ENCODE measurements at places on chromosomes 2 and 18.
A peak's percentile ranks its signal among the peaks of the same experiment; 100 is the strongest.

DNA sequence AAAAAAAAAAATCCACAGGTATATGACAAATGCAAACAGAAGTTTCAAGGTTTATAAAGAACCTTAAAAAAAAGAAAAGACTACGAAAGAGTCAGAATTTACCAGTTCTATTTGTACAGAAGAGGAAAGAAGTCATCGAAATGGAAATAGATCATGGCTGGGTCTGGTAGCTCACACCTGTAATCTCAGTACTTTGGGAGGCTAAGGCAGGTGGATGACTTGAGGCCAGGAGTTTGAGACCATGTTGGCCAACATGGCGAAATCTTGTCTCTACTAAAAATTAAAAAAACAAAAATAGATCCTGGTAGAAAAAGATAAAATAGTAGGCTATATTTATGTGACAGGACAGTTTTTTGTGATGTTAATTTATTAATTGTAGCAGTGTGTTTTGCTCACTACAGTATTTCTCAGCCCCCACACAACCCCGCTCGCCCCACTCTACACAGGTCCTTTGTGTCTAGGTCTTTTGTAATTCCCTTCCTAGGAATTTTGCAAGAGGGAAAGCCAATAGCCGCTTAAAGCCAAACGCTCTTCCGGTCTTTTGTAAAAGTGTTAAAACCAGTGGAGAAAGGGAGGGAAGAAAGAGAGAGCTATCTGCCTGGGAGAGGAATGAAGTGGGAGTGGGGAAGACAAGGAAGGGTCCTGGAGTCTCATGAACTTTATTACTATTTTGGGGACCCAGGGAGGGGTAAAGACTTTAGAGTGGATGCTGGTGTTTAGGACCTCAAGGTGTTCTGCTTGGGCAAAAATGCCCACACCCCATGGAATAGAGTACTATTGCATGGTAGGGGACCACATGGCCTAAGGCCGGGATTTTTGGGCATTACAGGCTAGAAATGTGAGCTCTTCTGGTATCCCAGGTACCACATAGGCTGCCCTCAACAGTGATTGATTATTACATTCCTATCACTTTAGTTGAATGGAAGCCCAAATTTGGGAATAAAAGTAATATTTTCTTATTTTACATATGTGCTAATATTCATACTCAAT, 59.4 kb upstream of the XPO1 start:
- DNase-seq, result no peak

DNA sequence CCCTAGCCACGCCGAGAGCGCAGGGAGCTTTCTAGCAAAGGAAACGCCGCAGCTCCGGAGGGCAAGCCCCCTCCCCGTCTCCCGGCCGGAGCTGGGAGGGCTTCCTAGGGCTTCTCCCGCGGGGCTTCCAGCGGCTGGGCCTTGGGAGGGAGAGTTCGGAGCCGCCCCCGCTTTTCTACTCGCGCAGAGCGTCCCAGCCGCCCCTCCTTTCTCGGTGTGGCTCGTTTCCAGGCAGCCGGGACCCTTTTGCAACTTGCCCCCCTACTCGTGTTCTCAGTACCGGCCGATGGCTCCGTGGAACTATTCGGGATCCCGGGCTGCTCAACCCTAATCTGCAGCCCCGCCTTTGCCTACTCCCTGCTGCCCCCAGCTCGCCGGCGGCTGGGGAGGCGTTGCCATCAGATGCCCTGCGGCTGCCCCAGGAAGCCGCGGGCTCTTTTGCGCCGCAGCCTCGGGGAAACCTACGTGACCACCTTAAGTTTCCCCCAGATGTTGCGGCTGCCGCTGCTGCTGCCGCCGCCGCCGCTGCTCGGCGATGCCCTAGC, 1.5 kb upstream of the NR4A2 start:
- DNase-seq, result peak; percentile 49

- no peak for DNase-seq
Measured at GRCh38 chr2:20241973-20242726, 17.2 kb upstream of the SDC1 start.

DNA sequence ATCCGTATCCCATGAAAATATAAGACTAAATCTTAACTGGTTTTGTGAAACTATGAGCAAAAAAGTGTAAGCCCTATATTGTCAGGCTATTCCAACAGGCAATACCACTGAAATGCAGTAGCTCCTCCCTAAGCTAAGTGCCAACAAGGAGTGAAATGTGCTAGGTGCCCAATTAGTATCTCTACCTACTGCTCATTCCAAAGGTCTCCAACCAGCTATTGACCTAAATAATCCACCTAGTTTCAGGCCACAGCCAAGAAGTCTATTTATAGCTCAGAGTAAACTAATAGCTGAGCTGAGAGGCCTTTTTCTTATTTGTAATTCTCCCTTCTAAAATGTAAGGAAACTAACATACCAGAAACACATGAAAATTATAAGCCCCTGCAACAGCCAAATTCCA, 482.2 kb downstream of the DCC start:
- no peak for DNase-seq

DNA sequence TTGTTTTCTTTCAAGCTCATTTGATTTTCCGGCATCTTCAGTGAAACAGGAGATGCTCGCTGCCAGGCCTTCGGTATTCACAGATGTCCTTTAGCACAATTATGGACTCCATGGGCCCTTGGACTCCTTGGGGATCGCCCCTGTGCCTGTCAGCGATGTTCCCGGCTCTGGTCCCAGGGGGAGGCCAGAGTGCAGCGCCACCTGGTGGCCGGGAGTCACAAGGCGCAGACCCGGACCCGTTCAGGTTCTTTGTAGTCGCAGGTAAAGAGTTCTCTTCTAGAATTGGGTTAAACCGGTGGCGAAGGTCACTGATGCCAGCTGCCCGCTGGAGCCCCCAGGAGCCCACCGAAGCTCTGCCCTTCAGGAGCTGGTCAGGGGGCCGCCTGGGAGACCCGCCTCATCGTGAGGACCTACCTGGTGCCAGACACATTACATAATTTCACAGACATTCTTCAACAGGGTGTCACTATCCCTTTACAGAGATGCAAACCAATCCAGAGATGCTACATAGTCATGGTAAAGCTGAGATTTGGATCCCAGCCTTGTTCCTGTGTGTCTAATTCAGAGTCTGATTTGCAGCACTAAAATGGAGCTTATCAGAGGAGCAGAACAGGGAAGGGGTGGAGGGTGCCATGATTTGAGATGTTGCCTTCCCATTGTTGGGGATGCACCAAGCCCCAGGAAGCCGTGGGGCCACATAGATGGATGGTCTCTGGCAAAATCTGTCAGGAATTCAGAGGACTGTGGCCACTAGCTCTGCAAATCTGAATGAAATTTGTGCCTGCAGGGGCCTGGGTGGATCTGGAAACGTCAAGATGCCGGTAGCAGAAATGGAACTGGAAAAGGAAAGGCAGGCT, 6.0 kb upstream of the INPP5D start:
- peak; percentile 71 for DNase-seq

GRCh38 chr2:234267534-234267933, 217.0 kb downstream of the SPP2 start:
- DNase-seq, result no peak

DNA sequence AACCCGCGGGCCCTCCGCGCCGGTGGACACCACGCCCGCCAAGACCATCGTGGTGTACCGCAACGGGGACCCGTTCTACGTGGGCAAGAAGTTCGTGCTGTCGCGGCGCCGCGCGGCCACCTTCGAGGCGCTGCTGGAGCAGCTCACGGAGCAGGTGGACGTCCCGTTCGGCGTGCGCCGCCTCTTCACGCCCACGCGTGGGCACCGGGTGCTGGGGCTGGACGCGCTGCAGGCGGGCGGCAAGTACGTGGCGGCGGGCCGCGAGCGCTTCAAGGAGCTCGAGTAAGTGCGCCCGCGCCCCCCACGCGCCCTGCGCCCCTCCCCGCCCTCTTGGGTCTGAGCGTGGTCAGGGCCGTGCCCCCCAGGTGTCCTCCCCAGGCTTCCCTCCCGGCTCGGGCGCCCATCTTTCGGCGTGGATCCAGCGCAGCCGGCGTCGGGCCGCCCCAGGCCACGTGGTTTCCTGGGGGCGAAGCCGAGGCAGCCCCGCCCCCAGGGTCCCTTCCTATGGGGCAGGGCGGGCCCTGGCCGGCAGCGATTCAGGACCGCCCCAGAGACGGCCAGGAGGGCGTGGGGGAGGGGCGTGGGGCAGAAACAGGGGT, 481 bp downstream of the DCDC2C start:
- no peak for DNase-seq

DNA sequence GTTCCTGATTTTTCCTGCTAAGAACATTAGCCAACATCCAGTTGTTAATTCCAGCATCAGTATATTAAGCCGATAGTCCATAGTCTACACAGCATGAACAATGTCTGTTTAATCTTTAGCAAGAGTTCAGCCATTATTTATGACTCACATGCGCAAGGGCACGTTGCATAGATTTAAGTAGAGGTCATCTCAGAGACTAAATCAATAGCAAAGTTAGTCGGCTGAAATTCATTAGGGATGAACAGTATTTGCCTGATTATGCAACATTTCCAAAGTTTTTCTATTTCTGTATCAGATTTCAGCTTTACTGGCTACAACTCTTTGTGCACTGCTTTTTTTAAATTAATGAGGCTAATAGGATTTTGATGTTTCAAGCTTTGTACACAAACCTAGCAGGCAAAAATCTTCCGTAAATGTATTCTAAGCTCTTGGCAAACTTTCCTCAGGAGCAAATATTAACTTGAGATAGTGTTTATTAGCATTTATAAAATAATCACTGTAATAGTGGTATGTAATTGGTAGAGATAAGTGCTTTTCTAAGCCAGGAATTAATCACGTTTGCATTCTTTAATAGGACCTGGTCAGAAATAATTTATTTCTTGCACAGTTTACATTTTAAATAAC, 578.7 kb upstream of the ID2 start:
- no peak for DNase-seq

DNA sequence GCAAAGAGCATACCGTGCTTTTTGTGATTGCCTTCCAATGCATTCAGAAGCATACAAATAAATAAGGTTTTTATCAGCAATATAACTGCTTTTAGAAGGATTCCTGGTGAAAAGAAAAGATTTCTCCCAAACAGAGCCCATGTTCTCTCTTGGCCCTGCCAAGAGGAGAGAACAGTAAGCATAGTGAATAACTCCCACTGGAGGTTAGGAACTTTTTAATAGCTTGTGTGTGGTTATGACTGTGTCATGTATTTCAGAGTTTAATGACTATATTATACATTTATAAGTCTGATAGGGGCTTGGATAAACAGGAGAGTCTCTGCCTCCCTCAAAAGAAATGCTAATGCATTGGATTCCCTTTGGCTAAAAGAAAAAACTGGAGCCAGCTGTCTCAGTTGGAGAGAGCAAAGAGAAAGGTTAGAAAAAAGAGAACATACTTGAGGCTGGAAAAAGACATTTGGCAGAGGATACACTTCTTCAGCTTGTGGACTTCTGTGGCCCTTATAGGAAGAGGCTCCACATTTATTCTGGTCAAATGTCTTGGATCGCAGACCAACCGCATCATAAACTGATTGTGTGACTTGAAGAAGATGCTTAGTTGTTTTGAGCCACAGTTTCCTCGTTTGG, 63.0 kb upstream of the SPRED2 start:
- DNase-seq, result no peak
